Peyer's patch (tissue), 4 donors: ENCODE measurements at places on chromosomes 3 and 15. TPM values are rescaled to one million over a fixed set of nuclear protein-coding genes. Genes with fewer than 3 reads are reported as not detected.

GRCh38 chr3:27542476-27542875 lies 58.3 kb upstream of the SLC4A7 start:
- no peaks in the 10 kb centered on the region for H3K27me3 ChIP-seq
- no peak for DNase-seq
- no peak overlapping the region for H3K27ac ChIP-seq
- no peak overlapping the region for H3K4me3 ChIP-seq

DNA sequence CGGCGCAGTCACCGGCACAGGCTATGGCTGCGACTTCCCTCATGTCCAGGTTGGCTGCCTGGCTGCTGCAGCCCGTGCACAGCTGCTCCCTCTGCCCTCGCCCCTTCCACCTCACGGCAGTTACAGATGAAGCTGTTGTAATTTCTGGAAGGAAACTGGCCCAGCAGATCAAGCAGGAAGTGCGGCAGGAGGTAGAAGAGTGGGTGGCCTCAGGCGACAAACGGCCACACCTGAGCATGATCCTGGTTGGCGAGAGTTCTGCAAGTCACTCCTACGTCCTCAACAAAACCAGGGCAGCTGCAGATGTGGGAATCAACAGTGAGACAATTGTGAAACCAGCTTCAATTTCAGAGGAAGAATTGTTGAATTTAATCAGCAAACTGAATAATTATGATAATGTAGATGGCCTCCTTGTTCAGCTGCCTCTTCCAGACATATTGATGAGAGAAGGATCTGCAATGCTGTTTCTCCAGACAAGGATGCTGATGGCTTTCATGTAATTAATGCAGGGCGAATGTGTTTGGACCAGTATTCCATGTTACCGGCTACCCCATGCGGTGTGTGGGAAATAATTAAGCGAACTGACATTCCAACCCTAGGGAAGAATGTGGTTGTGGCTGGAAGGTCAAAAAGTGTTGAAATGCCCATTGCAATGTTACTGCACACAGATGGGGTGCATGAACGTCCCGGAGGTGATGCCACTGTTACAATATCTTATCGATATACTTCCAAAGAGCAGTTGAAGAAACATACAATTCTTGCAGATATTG lies 13.2 kb upstream of the GNB4 start:
- no peaks in the 10 kb centered on the region for H3K4me1 ChIP-seq
- DNase-seq: no peak
- no peak overlapping the region for H3K27ac ChIP-seq
- no peaks in the 10 kb centered on the region for H3K36me3 ChIP-seq
- no peaks in the 10 kb centered on the region for H3K27me3 ChIP-seq
- no peak overlapping the region for H3K4me3 ChIP-seq

DNA sequence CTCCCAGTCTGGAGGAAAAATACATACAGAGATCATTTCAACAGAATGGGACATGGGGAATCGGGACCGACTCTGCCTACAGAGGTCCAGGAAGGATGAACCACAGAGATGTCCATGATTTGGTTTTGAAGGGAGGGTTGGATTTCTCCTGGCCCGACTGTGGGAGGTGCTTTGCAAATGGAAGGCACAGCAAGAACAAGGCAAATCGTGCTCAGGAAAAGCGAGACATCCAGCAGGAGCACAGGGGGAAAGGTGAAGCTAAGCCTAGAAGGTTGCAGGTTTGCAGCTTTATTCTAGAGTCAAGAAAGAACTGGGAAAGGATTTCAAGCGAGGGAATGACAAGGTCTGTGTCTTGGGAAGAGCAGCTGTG lies 181.9 kb downstream of the OPA1 start:
- H3K27me3 ChIP-seq: no peaks in the 10 kb centered on the region
- peaks cover 9% of the 10 kb centered on the region for H3K4me1 ChIP-seq
- H3K4me3 ChIP-seq: no peak overlapping the region
- H3K36me3 ChIP-seq: no peaks in the 10 kb centered on the region
- H3K27ac ChIP-seq: no peak overlapping the region

NAALADL2 gene
- 7.0 TPM for total RNA-seq

ITIH1 gene
- total RNA-seq: not detected

GRCh38 chr3:44339181-44340057 lies 853 bp downstream of the TCAIM start:
- H3K4me1 ChIP-seq: peaks cover 17% of the 10 kb centered on the region
- DNase-seq: no peak
- H3K36me3 ChIP-seq: no peaks in the 10 kb centered on the region
- H3K4me3 ChIP-seq: peak overlapping the region; percentile 68
- H3K27ac ChIP-seq: peak overlapping the region; percentile 93
- H3K27me3 ChIP-seq: no peaks in the 10 kb centered on the region

EAF2 gene
- total RNA-seq: 3.5 TPM
